ENCODE measurements at places on chromosomes 3 and 15. TPM values are rescaled to one million over a fixed set of nuclear protein-coding genes. Genes with fewer than 3 reads are reported as not detected.

UMPS gene
- 41.3 TPM for total RNA-seq

HDC gene
- total RNA-seq, result not detected

ISL2 gene
- 11.6 TPM for total RNA-seq

SH2D7 gene
- not detected for total RNA-seq

PARP15 gene
- 0.12 TPM for total RNA-seq

PLOD2 gene
- total RNA-seq, result 25.8 TPM

GREM1 gene
- 0.66 TPM for total RNA-seq

PLA2G4E gene
- not detected for total RNA-seq

UBE2E2 gene
- 21.4 TPM for total RNA-seq

CNTN4 gene
- total RNA-seq, result not detected

A4GNT gene
- total RNA-seq, result not detected

GRCh38 chr3:195001961-195002861 lies 268.7 kb downstream of the XXYLT1 start:
- peak; percentile 37 for DNase-seq

GRCh38 chr3:27570421-27571106 lies 86.4 kb upstream of the SLC4A7 start:
- no peak for DNase-seq

- DNase-seq, result peak; percentile 66
Observed at GRCh38 chr15:80776420-80777045, 2.6 kb upstream of the CEMIP start.

- no peak for DNase-seq
Observed at GRCh38 chr15:41001524-41002214, 48.4 kb downstream of the CHAC1 start.

GRCh38 chr3:142947352-142947751 lies 16.1 kb downstream of the PAQR9 start:
- DNase-seq, result no peak

DNA sequence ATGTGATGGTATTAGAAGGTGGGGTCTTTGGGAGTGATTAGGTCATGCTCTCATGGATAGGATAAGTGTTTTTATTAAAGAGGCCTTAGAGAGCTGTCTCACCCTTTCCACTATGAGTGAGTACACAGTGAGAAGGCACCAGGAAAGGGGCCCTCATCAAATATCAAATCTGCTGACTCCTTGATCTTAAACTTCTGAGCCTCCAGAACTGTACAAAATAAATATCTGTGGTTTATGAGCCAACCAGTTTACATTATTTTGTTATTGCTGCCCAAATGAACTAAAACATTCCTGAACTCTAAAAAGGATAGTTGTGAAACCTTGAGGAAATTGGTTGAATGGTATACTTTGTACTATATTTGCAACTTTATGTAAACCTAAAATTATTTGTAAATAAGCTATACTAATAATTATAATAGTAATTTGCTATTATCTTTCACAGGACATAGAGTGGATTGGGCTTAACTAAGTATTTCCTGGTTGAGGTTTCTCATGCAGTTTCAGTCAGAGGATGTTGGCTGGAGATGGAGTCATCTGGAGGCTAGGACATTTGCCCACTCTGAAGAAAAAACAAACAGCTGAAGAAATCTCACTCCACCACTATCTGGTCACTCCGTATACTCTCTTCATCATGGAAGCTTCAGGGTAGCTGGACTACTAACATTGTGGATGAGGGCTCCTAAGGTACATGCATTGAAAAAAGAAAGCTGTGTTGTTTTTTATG lies 1068.6 kb upstream of the CADM2 start:
- no peak for DNase-seq

DNA sequence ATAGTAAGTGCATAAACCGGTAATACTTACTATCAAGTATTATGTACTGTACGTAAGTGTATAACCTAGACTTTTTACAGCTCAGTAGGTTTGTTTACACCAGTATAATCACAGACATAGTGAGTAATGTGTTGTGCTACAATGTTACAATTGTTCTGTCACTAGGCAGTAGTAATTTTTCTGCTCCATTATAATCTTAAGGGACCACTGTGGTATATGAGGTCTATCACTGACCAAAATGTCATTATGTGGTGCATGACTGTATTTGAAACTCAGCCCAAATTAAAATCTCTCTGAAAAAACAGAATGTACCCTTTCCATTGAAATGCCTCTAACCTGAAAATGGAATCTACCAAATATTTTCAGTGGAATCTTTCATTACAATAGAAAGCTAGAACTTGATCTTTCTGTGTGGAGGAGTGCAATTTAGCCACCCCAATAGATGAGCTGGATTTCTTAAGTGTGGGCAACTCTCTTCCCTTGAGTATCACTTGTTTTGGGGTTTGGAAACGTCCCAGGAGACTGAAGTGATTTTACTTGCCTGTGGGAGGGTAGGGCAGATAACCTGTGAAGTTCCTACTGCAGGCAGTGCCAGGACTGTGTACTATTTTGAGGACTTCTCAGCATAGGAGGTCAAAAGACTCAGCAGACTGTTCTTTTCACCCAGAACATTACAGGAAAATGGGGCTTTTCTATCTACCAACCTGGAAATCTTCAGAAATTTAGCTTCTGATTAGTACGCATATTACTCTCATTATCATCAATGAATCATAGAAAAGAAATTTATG lies 50.9 kb downstream of the FAM98B start:
- no peak for DNase-seq

DNA sequence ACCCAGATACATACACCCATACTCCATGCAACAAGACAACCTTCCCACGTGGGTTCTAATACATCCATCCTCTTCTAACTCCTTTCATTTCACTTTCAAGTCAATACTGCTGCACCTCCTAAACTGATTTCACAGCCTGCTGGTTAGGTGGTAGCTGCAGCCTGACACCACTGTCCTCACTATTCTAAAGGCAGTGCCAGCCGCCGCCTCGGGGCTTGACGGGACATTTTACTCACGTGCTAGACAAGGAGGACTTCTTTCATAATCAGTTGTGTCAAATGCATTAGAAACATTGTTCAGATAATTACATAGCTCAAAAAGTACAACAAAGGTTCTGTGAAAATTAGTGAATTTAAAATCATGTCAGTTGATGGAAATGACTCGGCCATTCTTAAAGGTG lies 6.3 kb downstream of the UROC1 start:
- DNase-seq, result no peak

- DNase-seq, result no peak
Observed at GRCh38 chr15:38788918-38789317, 224.3 kb upstream of the RASGRP1 start.

- DNase-seq, result no peak
Observed at GRCh38 chr3:40723083-40723660, 198.4 kb downstream of the ZNF621 start.

DNA sequence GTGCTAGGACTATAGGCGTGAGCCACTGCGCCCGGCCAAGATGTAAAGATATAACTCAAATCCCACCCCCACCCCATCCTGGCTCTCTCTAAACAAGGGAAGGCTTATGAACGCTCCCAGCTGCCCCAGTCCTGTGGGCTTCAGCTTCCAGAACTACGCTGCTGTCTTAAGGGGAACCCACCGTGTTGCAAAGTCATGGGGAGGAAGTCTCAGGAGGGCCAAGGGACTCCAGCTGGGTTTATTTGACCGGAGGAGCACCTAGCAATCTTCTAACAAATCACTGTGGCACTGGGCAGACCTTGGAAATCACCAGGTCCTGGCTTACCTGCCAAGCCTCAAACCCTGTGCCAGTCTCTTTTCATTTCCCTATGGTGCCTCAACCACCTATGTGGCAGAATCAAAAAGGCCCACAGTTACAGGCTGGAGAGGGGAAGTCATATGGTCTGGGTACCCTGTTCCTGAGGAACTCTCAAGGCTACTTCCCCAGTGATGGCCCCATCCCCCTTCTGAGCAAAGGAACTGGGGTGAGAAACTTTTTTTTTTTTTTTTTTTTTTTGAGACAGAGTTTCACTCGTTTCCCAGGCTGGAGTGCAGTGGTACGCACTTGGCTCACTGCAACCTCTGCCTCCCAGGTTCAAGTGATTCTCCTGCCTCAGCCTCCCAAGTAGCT lies 83.4 kb downstream of the RBPMS2 start:
- no peak for DNase-seq

DNA sequence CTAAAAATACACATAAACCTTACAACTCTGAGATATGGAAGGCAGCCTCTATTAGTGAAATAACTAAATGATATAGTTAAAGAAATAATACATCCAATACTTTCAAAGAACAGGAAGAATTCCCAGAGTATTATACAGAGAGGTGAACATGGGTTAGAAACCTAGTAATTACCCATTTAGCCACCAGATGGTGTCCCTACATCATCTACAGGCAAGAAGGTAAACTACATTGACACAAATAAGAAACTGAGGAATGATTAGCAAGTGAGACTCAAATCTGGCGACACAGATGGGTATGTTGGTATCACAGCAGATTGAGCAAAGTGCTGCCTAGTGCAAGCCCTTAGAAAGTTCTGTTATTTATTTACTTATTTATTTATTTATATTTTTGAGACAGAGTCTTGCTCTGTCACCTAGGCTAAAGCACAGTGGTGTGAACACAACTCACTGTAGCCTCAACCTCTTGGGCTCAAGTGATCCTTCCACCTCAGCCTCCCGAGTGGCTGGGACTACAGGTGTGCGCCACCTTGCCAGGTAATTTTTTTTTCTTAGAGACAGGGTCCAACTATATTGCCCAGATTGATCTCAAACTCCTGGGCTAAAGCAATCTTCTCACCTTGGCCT lies 28.2 kb downstream of the NEK4 start:
- peak; percentile 33 for DNase-seq

DNA sequence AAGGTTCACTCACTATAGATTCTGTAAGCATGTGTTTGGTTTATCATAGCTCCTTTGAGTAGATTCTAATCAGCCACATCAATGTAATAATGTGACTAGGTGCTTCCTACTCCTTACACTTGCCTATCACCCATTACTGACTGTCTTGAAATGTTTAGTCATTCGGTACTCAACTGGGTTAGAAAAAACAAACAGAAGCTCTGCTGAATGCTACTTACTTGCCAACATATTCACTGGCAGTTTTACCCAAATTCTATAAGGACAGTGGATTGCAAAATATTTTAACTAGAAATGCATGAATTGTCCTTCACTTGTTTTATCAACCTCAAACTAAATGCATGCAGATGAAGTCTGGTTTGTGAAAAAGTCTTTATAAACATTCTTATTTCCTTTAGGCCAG lies 352.1 kb upstream of the ALCAM start:
- no peak for DNase-seq

- no peak for DNase-seq
Observed at GRCh38 chr15:42165106-42165505, 8.7 kb upstream of the PLA2G4F start.

DNA sequence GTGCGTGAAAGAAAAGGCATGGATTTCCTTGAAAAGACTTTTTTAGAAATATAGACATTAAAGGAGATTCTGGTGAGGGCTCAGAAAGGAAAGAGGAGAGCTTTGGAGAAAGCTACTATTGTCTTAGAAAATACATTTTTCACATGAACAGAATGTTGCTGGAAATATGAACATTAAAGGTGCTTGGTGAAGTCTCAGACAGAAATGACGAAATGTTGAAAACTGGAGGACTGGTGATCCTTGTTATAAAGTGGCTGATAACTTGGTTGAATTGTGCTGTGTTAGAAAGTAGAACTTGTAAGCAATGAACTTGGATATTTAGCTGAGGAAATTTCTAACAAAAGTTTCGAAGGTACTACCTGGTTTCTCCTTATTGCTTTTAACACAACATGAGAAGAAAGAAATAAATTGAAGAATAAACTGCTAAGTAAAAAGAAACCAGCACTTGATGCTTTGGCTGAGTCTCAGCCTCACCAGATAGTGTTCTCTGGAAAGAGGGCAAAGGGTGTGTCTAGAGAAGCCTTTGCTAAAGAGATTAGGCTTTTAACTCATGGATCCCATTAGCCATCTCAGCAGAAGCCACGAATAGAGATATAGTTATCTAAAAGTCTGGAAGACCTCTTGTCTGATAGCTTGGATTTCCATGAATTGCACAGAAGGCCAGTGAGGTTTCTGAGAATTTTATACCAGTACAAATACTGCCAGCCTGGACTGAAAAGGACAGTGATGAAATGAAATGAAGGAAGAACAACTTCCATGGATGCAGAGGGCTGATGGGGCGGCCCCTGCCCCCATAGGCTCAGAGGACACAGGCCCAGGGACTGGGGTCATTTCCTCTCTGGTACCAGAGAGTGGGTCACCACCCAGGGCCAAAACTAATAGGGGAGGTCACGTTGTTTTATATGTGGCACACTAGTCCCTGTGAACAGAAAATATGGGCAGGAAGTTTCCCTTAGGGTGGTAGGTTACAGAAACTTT lies 91.5 kb downstream of the RPL22L1 start:
- no peak for DNase-seq

GRCh38 chr15:42048821-42049200 lies 28.0 kb upstream of the PLA2G4E start:
- DNase-seq, result no peak
